ENCODE measurements at places on chromosomes 5 and 9.
A peak's percentile ranks its signal among the peaks of the same experiment; 100 is the strongest.

DNA sequence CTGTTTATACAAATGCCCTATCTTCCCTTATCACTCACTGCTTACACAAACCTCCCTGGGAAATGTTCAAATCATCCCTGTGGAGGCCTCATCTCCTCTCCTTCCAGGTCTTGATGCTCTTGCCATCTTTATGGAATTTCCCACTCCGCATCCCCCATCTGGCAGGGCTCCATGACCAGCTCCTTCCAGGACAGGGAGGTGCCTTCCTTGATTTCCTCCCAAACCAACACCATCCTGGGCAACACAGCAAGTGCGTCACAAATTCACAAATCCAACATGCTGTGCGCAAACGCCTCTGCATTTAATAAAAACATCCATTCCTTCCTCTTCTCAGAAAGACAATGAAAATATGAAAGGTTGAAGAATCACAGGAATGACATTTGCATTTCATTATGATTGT is 51.7 kb downstream of the EPB41L4A start:
- no peak for DNase-seq

GRCh38 chr9:5263351-5264218 is 32.4 kb downstream of the INSL4 start:
- no peak for DNase-seq

DNA sequence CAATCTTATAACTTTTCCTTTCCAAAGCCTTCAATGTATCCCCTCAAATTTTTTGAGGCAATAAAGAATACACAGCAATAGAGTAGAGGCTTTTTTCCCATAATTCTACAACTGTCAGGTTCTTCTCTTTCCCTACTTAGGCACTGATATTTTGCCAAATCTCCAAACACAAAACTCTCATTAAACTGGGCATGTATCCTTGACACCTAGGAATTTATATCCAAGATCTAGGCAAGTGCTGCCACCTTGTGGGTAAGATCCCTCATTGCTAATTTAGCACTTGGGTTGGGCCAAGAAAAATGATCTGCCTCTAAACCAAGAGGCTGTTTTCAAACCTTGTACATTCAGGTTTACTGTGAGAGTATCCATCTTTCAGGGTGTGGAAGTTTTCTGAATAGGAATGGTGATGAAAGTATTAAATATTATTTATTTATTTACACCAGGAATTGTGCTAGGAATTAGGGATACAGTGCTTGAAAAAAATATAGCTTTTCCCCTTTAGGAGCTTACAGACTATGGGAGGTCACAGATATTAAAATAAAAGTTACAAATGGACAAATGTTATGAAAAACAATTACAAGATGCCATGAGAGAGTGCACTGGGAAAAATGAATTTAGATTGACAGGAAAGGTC is 17.6 kb downstream of the TSTD2 start:
- peak; percentile 44 for DNase-seq

DNA sequence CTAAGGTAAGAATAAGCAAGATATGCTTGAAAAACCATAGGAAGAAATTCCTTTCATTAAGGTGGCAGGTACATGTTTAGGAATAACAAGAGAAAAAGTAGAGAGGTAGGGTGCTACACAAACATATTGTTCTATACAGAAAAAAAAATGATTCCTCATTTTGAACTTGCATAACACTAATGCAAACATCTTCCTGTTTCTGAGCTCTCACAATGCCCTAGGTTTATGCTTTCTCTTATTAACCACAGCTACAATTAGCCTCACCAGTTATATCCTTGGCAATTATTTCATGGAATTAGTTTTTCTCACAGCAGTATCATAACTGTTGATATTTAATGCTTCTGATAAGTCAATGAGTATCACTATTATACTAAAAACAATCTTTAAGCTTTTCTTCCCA is 20.7 kb downstream of the CEMIP2 start:
- DNase-seq, result no peak

GRCh38 chr5:102138243-102138653 is 157.8 kb downstream of the SLCO4C1 start:
- DNase-seq, result no peak

- DNase-seq, result peak; percentile 55
Observed at GRCh38 chr9:16245756-16246440, 624.6 kb downstream of the BNC2 start.

DNA sequence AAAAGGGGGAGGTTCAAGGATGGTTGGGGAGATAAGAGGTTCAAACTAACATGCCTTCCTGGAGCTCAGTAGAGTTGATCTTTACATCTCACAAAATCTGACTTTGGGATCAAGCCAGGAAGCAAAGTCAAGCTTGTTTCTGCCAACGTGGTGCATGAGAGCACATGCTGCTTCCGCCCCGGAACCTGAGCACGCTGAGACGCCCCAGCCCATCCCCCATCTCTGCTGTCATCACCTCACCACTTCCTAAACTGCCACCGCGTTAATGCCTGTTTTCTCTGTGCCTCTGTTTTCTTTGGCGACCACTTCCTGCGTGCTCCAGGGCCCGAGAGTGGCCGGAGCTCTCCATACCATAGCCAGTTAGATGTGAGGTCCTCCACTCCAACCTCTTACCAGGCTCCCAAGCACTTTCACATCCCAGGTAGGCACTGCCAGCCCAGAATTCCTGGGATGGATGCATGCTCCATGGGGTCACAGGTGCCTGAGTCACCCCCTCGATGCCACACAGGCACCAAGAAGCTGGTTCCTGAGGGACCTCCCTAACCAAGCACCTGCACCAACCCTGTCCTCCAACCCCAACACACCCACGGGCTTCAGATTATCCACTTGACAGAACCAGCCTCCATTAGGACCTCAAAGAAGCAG is 31.2 kb upstream of the AFAP1L1 start:
- no peak for DNase-seq

DNA sequence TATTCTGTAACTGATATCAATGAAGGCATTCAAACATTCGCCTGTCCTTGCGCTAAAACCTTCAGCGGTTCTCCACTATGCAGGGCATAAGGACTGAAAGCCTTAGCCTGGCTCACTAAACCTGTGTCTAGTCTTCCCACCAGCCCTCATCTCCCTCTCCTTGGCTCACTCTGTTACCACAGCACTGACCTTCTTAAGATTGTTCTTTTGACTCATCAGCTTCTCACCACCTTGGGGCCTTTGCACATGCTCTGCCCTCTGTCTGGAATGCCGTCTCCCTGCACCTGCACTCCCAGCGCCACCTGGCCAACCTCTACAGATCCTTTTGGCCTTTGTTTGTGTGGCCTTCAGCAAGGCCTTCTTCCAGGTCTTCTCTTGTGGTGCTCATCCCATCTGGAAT is 131.8 kb upstream of the IER5L start:
- no peak for DNase-seq

DNA sequence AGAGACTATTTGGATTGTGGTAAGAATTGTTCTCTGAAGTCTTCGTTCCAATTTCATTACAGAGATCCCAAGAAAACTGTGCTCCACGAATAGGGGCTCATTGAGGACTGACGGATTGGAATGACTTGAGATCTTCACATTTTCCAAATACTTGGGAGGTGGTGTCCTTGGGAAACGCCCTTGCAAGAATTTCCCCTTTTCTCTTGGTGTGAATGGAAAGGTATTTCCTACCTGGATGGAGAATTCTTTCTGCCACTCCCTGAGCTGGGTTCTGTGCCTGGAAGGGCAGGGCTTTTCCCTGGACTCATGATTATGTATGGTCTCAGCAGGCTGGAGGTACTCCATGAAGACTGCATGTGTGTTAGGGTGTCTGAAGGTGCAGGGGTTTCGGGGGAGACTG is 53.9 kb downstream of the SNX18 start:
- DNase-seq, result no peak

- no peak for DNase-seq
Observed at GRCh38 chr9:128211186-128211980, 8.2 kb downstream of the DNM1 start.

- no peak for DNase-seq
Observed at GRCh38 chr5:179822444-179822990, 1.8 kb downstream of the SQSTM1 start.

DNA sequence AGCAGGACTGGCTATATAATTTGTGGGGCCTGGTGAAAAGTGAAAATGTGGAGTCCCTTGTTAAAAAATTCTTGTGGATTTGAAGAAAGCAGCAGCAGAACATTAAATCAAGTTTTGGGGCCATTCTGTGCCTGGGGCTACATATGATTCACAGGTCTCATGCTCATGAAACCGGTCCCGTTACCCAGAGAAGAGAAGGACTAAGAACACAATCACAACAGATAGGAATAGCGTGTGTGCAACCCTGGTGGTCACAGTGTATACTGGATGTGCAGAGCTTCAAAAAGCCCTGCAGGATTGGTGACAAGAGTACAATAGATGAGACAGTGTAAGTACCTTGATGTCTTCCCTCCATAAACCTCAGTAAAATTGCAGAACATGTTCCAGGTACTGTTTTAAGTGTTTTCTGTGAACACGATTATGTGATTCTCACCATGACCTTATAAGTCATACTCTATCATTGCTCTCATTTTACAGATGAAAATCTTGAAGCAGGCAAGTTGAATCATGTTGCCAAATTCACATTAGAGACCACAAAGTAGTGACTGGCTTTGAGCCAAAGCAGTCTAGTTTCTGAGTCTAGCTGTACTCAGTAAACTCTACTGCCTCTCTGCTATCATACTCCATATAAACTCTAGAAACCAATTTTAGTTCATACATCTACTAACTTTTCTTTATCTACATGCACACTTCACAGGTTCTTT is 636.5 kb downstream of the TAF11L14 start:
- no peak for DNase-seq

- no peak for DNase-seq
Observed at GRCh38 chr9:93648181-93648580, 71.8 kb downstream of the PHF2 start.

DNA sequence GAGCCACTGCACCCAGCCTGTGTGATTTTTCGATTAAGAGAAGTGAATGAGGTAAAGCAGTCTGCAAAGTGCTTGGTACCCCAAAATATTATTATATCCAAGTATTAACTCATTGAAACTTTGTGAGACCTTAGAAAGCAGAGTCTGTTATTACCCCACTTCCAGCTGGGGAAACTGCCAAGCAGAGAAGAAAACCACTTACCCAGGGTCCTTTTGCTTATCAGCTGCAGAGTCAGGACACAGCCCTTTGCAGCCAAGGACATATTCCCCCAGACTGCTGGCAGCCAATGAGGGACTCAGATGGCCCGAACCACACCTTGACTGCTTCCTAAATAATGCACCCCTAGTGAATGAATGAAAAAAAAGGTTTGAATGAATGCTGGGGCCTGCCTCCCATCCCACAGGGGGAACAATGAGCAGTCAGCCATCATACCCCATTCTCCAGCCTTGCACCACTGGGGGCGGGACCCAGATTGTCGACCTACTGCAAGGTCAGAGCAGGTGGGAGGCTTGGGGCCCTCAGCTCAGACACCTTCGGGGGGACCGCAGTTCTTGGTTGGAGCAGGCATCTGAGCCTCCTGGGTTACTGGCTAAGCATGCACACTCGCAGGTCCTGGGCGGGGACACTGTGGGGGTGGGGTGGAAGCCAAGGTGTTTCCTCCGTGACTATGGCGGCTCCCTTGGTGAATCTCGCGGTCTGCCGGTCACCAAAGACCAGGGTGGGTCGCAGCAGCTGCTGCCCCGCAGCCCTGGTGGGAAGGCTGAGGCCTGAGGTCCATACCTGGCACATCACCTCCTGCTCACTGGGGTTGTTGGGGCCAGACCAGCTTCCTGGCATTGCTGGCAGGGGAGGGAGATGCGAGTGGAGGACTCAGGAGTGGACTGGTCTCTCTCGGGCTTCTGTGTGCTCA is 29.7 kb downstream of the PRRT1B start:
- no peak for DNase-seq

DNA sequence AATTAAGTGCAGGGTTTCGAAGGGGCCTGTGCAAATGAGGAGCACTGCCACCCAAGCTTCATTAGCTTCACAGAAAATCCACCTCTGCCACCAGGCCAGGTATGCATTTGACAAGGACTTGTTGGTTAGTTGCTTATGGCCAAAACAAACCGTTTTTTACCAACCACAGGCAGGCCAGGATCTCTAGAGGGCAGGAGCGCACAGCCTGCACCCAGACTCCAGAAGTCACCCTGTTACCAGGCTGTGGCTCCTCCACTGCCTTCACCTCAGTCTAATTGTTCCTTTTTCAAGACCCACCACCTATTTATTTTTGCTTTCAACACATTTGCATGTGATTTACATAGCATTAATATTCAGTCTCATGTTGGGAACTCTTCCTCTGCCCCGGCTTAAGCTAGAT is 78.3 kb upstream of the HSPA9 start:
- no peak for DNase-seq

GRCh38 chr9:135840107-135840506 is 67.2 kb downstream of the CAMSAP1 start:
- no peak for DNase-seq

DNA sequence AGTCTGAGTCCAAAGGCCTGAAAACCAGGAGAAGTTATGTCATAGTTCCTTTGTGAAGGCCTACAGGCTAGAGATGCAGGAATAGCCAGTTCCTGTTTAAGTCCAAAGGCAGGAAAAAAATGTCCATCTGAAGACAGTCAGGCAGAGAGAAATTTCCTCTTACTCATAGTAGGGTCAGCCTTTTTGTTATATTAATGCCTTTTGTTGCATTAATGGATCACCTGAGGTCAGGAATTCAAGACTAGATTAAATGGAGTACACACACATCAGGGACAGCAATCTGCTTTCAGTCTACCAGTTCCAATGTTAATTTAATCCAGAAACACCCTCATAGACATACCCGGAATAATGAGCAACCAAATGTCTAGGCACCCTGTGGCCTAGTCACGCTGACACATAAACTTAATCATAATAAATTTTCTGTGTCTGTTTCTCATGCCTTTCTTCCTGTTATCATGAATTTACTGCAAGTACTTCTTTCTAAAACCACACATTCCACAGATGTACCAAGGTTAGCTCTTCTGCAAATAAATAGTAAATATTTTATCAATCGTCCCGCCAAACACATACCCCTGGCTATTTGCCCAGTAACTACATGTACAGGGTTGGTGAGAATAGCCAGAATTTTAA is 703.9 kb downstream of the EFNA5 start:
- DNase-seq, result no peak

DNA sequence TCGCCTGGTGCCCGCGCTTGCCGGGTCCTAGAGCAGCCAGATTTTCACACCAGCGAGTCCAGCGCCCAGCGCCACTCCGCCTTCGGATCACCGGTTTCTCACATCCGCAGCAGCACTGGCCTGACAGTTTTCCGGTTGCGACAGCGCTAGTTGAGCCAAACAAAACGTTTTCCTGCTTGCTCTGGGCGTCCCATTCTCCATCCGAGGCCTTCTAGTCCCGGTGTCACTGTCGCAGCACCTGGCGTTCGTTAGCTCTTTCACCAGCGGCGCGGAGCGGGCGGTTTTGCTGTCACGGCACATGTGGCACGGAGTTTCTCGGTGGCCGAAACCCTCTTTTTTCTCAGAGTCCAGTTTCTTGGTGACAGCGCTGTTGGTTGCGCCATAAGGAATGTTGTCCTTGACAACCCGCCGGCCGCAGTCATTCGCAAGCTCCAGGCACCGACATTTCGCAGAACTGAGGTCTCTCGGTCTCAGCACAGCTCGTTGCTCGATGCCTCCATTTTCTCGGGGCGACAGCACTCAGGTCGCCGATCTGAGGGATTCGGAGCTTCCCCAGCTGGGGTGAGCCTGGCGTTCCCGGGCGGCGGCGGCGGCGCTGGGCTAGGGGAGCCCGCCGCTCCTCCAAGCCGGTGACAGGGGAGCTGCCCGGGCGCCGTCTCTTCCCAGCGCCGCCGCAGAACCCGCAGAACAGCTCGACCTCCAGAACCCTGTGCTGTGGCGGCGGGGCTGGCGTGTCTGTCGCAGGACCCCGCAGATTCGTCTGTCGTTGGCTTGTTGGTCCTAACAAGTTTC is 47.8 kb downstream of the ANXA2R start:
- DNase-seq, result peak; percentile 83

Measured in fibroblast of the conjunctiva (primary cell).